Amygdala (tissue), 56 donors: ENCODE measurements at places on chromosomes 12 and 14.

- no peak for DNase-seq
Observed at GRCh38 chr12:63149909-63150712, 890 bp downstream of the AVPR1A start.

DNA sequence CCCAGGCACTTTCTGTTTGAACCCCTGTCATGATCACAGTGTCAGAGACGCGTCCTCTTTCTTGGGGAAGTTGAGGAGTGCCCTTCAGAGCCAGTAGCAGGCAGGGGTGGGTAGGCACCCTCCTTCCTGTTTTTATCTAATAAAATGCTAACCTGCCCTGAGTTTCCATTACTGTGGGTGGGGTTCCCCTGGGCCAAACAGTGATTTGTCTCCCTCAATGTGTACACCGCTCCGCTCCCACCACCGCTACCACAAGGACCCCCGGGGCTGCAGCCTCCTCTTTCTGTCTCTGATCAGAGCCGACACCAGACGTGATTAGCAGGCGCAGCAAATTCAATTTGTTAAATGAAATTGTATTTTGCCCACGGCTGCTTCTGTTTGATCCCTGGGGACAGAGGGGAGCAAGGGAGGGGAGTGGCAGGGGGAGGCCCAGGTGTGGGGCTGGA, 5.1 kb downstream of the SHMT2 start:
- no peak for DNase-seq

DNA sequence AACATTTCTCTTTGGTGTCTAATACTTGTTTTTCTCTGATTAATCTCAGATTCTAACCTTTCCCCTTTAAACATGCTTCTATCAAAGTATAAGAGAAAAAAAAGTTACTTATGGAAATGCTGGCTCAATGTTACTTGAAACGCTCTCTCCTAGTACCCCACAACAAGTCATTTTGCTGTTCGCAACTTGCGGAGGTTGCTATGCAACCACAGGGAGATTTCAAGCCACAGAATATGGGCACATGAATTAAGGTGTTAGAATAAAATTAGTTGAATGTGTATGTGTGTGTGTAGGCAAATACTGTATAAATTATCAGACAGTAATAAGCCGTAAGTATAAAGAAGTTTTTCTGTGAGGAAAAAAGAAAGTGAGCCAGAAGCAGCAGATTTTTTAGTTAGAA, 80.6 kb downstream of the CCDC59 start:
- DNase-seq: no peak

GRCh38 chr12:47783024-47783755, 10.2 kb downstream of the SLC48A1 start:
- no peak for DNase-seq

- no peak for DNase-seq
Observed at GRCh38 chr12:59719701-59720100, 123.9 kb downstream of the SLC16A7 start.

DNA sequence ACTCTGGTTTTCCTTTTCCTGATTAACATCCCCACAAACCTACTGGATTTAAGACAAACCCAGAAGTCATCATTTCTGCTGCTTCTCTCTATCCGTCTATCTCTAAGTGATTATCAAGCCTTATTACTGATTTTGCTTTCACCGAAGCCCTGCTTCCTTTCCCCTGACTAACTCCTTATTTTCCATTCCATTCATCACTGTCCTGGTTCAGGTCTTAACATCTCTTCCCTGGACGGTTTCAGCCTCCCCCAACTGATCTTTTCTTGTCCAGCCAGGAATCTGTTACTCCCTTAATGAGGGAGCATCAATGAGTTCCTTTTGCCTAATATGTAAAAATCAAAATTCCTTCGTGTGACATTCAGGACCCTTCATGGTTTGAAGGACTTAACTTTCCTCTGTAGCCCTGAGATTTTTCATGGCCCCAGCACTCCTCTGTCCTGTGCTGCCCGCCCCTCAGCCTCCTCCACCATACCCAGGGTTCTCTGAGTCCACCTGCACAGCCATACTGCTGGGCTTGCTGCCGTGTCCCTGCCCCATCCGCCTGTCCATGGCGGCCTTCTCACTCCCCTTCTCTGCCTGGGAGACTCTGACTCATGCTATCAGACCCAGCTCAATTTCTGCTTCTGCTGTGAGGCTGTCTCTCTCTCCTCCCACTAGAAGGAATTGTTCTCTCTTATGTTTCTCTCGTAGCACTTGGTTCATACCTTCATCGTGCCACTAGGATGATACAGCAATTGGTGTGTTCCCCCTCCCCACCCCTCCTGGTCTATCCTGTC, 167.8 kb upstream of the HIF1A start:
- DNase-seq: no peak

- DNase-seq: no peak
Observed at GRCh38 chr12:102653406-102653805, 173.0 kb upstream of the IGF1 start.

- DNase-seq: no peak
Observed at GRCh38 chr12:132458846-132459641, 30.9 kb upstream of the FBRSL1 start.

- no peak for DNase-seq
Observed at GRCh38 chr14:72932893-72933292, 6.6 kb downstream of the DCAF4 start.

- DNase-seq: no peak
Observed at GRCh38 chr14:55699131-55700057, 119.4 kb downstream of the KTN1 start.

DNA sequence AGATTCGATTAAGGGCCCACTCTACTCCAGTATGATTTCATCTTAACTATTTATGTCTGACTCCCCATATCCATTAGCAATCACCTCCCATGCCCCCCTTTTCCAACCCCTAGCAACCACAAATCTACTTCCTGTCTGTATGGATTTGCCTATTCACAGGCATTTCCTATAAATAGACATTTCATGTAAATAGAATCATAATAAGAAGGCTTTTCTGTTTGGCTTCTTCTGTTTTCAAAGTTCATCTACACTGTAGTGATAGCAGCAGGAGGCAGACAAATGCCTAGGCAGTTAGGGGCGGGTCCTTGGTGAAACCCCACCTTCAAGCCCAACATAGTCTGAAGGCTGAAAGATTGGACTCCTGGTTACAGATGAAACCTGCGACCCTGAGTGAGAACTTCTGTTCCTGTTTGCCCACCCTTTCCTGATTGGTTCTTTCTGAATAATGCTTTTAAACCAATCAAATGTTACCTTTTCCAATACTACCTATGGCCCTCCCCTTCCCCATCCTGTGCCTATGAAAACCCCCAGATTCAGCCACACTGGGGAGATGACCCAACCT, 62.1 kb upstream of the HECTD1 start:
- no peak for DNase-seq

DNA sequence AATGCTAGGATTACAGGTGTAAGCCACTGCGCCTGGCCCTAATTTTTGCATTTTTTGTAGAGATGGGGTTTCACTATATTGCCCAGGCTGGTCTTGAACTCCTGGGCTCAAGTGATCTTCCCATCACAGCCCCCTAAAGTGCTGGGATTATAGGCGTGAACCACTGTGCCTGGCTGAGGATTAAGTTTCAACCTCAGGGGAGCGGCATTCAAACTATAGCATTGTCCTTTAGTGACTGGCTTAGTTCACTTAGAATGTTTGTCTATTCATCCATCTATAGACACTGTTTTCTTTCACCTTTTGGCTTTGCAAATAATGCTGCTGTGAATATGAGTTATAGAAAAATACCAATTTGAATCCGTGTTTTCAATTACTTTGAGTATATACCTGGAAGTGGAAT, 25.2 kb downstream of the PTPN11 start:
- no peak for DNase-seq

- no peak for DNase-seq
Observed at GRCh38 chr14:92012121-92012748, 27.6 kb downstream of the TRIP11 start.

GRCh38 chr12:1234073-1234472, 243.1 kb downstream of the ERC1 start:
- no peak for DNase-seq

DNA sequence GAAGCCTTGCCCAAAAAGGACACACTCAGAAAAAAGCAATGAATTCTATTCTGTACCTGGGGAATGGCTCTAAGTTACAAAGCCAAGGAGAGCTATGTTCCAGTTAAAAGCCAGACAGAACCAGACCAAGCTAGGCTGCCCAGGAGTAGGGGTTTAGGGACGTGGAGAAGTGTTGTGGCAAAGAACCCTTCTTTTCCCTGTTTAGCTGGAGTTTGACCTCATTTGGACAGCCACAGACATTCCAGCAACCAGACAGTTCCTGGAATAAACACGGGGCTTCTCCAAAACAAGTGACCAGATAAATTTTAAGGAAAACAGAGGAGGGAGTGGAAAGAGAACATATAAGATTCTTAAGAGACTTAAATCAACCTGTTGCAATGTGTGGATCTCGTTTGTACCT, 62.3 kb downstream of the GCH1 start:
- no peak for DNase-seq
